ENCODE measurements at places on chromosomes 3 and 15.

DNA sequence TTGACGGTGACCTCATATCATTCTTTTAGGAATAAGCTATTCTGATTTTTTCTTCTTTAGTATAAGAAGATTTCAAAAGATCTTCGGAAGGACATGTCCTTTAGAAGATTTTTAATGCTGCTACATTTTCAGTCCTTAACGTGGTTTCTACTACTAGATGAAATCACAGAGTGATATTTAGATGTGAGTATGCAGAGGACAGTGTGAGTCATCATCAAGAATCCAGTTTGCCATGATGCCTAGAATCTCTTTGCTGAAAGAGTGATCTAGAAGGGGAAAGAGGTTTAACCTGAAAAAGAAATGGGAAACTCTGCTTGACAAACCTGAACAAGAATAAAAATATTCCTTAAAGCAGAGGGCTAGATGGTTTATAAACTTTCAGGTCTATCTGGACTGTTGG is 43.2 kb downstream of the SLC7A14 start:
- DNase-seq = peak; percentile 29

DNA sequence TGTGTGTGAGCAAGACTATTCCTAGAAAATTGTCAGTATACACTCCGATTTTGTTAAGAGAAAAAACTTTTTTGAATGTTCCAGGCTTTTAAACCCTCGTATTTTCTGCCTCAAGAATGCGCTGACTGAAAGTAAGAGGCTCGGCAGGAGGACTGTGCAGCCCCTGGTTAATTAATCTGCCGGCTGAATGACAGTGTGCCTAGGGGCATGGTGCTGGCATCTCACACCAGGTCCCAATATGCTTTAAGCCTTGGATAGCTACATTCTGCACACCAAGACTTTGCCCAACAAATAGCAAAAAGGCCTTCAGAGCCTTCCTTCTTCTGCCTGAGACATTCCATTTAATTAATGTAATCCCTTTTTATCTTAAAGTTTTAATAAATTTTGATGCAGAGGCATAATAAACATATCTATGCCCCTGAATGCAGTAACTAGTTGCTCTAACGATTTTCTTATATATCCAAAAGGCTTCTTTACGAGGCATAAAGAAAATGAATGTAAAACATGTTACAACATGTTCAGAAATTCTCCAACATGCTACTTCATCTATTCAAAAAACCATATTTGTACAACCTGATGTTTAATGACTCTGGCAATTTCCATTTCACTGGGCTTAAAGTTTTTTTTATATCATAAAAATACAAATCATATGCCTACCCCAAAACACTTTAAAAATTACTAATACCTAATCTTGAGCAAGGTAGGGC is 37.9 kb downstream of the DPH6 start:
- DNase-seq = no peak

- DNase-seq = peak; percentile 22
These were observed 17.5 kb downstream of the CHRM5 start for GRCh38 chr15:33985751-33986150.

- DNase-seq = no peak
These were observed 9.0 kb downstream of the KIF9 start for GRCh38 chr3:47273564-47273963.

DNA sequence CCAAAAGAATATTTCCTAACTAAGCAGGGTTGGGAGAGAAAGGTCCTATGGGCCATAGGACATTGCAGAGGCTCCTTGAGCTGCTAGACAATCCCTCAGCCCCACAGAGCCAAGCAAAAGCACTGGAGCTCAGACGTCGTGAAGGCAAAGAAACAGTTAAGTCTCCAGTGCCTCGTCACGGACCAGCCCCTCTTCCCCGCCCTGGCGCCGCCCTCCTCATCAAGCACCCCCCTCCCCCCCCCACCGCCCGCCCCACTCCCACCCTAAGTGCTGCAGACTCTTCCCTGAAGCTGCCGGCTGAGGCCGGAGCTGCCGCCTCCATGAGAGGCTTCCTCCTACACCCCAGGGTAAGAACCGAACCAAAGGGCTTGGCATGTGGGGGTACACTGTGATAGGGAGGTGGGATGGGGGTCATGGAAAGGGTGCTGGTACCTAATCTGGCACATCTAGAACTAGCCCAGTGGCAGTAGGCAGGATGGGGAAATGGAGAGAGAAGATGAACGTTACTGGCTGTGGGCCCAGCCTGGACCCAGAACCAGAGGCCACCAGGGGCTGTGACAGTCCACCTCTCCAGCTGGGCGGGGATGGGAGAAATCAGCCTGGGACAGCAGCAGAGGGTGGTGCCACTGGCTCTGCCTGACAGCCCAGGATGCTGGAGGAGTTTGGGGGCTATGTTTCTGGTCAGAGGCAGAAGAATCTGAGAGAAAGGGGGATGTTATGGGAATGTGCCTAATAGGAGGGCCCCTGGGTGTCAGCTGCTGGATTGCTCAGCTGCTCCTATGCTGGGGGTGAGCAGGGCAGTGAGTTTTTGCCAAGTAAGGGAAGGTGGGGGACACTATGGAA is at the start of gene MAP1A:
MAP1A (plus strand) TSS at position 255 of the 843 bp plus-strand sequence. CDS start 3,866 bp downstream, outside the sequence.
- DNase-seq = peak; percentile 86
